ENCODE measurements at places on chromosomes 16 and 17.
A peak's percentile ranks its signal among the peaks of the same experiment; 100 is the strongest.

- DNase-seq, result peak; percentile 36
Observed at GRCh38 chr17:19448341-19449268, 37.6 kb downstream of the RNF112 start.

- DNase-seq, result no peak
Observed at GRCh38 chr16:79842197-79842596, 241.7 kb upstream of the MAF start.

- DNase-seq, result no peak
Observed at GRCh38 chr17:35692512-35693210, 38.8 kb upstream of the RASL10B start.

DNA sequence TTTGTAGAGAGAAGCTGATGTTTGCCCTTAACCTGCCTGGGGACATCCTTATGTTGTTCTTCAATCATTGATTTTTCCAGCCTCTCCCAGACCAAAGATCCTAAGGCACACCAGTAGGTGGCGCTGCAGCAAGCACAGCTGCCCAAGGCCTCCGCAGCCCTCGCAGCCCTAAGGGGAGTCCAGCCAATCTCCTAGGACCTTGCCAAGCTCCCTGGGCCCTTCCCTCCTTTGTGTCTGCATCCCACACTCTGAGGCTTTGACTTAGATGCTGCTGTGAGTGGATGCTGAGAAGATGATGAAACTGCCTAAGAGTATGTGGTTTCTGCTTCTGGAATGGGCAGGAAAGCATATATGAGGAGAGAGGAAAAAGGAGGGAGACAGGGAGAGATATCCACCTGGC, 47.1 kb downstream of the SPACA3 start:
- peak; percentile 6 for DNase-seq

GRCh38 chr16:1325673-1326371, 7.6 kb upstream of the BAIAP3 start:
- DNase-seq, result no peak

DNA sequence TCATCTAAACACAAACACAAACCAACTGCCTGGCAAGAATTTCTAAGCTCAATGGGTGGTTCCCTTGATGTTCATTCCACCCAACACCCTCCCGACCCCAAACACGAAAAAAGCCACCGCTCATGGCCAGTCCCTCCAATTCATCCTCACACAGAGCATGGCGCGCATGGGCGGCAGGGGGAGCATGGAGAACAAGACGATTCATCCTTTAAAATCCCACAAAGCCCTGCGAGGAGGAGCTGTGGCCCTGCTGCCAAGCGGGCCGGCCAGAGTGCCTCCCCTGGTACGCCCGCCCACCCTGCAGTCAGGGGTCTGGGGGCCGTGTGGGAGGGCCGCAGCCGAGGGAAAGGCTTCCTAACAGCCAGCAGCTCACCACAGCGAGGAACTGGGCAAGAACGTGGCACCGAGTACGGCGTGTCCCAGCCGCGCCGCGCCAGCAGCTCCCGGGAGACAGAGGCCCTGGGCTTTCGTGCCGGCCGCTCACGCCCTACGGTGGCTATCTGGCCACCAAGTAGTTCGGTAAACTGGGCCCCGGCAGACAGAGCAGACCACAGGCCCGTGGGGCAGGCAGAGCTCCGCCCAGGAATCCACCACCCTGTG, 60.9 kb downstream of the KLHDC4 start:
- no peak for DNase-seq

DNA sequence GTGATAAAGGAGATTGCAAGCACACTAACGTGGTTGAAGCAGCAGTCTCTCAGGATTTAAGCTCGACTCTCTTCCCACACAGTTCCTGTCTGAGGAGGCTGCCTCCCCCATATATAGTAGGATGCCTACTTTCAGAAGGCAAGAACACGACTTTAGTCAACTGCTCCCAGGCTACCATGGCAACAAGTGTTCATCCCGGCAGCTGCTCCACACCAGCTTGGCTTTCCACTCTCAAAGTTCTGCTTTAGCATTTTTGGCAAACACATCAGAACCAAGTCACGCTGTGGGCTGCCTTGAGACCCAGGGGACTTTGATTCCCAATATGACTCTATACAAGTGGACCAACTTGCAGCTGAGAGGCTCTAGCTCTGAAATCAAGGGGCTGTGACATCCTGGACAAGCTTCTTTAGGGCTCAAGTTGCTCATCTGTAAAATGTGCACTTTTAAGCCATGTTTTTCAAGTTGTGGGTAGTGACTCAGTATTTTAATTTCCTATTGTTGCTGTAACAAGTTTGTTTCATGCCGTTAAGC, 16.5 kb downstream of the ZP2 start:
- DNase-seq, result no peak

- no peak for DNase-seq
Observed at GRCh38 chr17:41498276-41498675, 7.1 kb downstream of the KRT13 start.

GRCh38 chr17:27958708-27959381, 65.7 kb upstream of the LYRM9 start:
- DNase-seq, result no peak

DNA sequence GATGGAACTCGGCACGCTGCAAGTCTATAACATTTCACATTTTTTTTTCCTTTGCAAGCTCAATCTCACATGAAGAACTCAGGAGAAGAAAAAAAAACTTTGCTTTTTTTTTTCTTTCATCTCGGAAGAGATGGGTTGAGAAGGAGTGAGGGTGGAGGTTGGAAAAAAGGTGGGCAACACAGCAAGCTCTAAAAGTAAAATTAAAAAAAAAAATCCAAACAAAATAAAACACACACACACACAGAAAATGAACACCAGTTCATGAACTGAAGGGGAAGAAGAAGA, 2.5 kb downstream of the MAF start:
- no peak for DNase-seq

DNA sequence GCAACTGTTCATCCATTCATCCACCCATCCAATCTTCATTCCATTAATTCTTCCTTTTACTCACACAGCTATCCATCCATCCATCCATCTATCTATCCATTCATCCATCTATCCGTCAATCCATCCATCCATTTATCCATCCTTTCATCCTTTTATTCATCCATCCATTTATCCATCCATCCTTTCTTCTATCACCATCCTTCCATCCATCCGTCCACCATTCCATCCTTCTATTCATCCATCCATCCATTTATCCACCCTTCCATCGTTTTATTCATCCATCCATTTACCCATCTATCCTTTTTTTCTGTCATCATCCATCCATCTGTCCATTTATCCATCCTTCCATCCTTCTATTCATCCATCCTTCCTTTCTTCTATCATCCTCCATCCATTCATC, 73.0 kb upstream of the FOXF1 start:
- DNase-seq, result no peak

DNA sequence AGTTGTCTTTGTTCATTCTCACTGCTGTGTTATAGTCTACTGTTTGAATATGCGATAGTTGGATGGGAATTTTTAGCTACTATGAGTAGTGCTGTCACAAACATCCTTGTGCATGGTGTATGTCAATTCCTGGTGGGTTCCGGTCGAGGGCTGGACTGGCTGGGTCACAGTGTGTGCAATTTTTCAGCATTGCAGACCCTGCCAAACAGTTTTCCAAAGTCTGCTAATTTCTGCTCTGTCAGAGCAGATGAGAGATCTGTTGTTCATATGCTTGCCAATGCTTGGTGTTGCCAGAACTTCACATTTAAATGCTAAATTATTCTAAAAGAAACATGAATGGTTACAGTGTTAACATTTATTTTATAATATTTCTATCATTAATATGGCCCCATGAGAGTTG, 3.6 kb upstream of the C16orf96 start:
- no peak for DNase-seq

- no peak for DNase-seq
Observed at GRCh38 chr16:87470332-87470731, 22.5 kb downstream of the ZCCHC14 start.

- DNase-seq, result no peak
Observed at GRCh38 chr16:51326131-51326856, 175.2 kb upstream of the SALL1 start.

DNA sequence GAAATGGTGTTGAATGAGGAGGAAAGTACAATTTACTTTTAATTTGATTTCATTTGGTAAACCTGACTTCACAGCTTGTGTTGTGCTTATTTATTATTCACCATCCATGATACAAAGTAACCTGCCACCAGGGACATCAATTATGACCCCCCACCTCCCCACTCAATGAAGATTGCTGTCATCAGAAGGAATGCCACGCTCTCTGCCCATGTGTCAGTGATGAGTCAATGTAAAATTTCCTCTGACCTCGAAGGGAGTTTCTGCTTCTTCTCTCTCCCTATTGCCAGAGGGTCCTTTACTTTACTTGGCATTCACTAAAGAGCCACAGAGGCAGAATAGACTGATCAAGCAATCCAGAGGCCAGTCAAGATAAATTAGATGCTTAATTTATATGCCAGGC, 759.7 kb downstream of the CDH11 start:
- no peak for DNase-seq

GRCh38 chr16:57809276-57810196, 7.2 kb upstream of the KIFC3 start:
- DNase-seq, result peak; percentile 35

GRCh38 chr16:53089434-53090285, 34.9 kb downstream of the CHD9 start:
- DNase-seq, result peak; percentile 49

DNA sequence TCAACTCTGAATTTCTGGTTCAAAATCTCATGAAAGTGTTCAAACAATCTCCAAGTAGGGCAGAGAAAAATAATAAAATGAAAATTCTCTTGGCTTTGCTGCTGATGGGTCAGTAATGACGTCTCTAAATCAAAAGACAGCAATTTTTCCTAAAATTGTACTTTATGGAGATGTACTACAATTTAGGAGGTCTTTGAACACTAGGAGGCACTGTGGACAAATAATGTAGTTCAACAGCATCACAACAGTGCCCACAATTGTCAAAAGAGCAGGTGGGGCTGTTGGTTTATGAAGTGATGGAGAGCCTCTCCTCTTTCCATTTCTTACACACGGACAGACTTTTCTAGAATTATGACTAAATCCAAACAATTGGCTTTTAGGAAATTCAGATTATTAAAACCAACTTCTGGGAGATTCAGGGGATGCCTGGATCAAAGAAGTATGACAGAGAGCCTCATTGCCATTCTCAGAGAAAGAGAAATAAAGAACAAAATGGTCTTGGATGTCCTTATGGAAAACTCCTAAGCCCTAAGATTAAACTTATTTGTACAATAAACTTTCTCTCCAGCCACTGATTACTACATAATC, 23.8 kb downstream of the EZH1 start:
- DNase-seq, result peak; percentile 68

DNA sequence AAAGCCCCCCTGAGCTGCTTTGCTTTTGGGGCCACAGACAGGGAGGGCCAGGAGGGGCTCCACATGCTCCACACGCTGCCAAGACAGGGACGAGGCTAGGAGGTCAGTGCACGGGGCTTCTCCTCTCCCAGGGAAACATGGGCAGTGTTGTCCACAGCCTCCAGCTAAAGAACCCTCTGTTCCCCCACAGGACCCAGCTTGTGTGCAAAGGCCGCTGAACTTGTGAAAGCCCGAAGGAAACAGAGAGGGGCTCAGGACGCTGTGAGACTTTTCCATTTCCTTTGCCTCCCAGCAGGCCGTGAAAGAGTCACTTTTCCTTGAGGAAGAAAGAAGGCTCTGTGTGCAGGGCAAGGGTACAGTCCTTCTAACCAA, 9.7 kb downstream of the CDRT4 start:
- no peak for DNase-seq

GRCh38 chr16:77416939-77417480, 17.8 kb downstream of the ADAMTS18 start:
- DNase-seq, result no peak

Measured in NCI-H446 (cell line).